ENCODE measurements at places on chromosomes 3 and 15. TPM values are rescaled to one million over a fixed set of nuclear protein-coding genes. Genes with fewer than 3 reads are reported as not detected.

DNA sequence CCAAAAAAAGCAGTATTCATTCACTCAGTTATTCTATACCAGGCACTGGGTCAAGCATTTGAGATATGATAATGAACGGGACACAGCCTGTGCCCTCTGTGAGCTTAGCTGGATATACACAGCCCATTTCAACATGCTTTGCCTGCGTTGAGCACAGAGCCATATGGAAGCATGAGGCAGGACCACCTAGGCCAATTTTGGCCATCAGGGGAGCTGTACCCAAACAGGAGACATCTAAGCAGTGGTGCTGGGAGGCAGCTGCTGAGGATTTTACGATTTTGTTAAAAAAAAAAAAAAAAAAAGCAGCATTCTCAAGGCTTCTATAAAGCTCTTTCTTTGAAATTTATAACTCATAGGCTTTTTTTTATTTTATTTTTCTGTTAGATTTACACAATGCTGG lies 87.2 kb upstream of the SLC2A2 start:
- no peaks in the 10 kb centered on the region for H3K36me3 ChIP-seq
- no peaks in the 10 kb centered on the region for H3K27me3 ChIP-seq
- H3K27ac ChIP-seq, result no peak overlapping the region
- H3K4me3 ChIP-seq, result no peak overlapping the region

DNA sequence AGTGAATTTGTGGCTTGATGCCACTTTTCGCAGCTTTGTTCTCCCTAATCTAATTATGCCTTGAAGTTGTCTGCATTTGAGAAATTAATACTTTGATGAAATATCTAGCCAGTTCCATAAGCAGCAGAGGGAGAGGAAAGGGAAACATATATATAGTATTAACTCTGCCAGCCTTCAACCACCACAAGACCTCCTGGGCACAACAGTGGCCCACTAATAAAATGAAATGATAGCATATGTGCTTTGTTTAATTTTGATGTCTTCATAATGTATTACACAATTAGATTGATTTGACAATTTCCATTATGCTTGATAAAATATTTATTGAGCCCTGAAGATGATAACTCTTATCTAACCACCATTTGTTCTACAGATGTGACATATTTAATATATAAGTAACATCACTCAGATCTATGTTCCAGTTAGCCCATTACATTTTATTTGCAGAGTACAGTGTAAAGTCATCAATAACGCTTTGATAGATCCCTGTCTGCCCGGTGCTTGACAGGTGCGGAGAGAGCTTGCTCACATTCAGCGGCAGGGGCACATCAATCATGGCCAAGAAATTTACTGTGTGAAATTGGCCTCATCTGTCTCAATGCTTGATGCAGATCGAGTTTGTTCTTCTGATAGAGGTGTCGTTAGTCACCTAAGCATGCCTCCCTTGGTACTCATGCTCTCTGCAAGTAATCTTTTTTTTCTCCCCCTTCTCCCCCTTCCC lies 187.4 kb downstream of the MECOM start:
- no peaks in the 10 kb centered on the region for H3K4me1 ChIP-seq
- DNase-seq, result no peak
- H3K4me3 ChIP-seq, result no peak overlapping the region
- no peak overlapping the region for H3K27ac ChIP-seq

GRCh38 chr3:65924762-65925161 lies 114.0 kb downstream of the MAGI1 start:
- no peak for DNase-seq
- no peaks in the 10 kb centered on the region for H3K36me3 ChIP-seq
- H3K4me1 ChIP-seq, result no peaks in the 10 kb centered on the region
- no peak overlapping the region for H3K27ac ChIP-seq

GRCh38 chr3:95595416-95596075 lies 1218.8 kb upstream of the EPHA6 start:
- H3K27ac ChIP-seq, result no peak overlapping the region
- no peak for DNase-seq
- no peak overlapping the region for H3K4me3 ChIP-seq
- H3K4me1 ChIP-seq, result no peaks in the 10 kb centered on the region
- no peaks in the 10 kb centered on the region for H3K36me3 ChIP-seq

DUOX2 gene
- total RNA-seq, result 0.07 TPM
